CD8-positive, alpha-beta T cell (primary cell): ENCODE measurements at places on chromosomes 4 and X. TPM values are rescaled to one million over a fixed set of nuclear protein-coding genes. Genes with fewer than 3 reads are reported as not detected.

Gene MAMLD1
- 1.2 TPM for total RNA-seq

Gene PCGF3
- 39.1 TPM for total RNA-seq

Gene SSX4
- not detected for total RNA-seq

Gene MGAT4D
- total RNA-seq, result not detected

Gene TENM3
- total RNA-seq, result not detected

- no peak for DNase-seq
Measured at GRCh38 chr4:8537041-8537461, 43.1 kb upstream of the GPR78 start.

DNA sequence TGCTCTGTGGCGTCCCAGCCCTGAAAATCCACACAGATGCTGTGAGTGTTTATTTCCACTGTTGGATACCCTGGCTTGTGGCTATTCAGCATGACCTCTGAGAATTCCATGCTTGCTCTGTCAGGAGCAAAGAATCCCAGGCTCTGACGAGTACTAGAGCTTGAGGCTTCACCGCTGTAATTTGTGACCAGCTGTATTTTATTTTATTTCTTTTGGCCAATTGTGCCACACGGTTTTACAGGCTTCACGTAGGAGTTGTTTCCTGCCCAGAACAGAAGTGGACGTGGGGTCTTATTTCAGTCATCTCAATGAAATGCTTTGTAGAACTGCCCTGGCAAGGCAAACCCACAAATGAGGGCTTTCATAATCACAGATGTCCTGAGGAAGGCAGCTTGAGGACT lies 69.4 kb upstream of the CLDN34 start:
- DNase-seq, result no peak

DNA sequence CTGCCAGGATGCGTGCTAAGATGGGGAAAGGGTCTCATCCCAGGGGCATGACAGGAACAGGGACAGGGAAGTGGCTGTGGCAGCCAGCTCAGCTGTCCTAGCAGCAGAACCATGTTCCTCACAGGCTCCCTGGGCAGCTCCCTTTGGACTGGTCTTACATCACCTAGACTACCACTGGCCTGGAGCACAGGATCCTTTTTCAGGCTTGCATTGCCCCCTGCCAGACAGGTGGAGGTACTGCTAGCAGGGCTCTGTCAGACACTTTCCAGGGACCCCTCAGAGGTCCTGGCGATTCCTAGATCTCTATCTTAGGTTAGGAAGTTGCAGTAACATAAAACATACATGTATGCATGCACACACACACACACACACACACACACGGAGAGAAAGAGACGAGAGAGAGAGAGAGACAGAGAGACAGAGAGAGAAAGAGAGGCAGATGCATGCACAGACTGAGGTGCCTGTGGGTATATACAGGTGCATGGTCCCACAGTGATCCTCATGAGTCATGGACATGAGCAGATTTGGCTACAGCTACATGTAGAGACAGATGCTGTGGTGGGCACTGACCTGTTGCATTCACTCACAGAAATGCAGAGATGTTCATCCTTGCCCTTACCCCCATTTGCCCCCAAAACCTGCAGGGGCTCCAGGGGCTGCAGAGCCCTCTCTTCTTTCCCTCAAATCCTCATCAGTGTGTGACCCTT lies 63.6 kb downstream of the STARD8 start:
- DNase-seq, result no peak

DNA sequence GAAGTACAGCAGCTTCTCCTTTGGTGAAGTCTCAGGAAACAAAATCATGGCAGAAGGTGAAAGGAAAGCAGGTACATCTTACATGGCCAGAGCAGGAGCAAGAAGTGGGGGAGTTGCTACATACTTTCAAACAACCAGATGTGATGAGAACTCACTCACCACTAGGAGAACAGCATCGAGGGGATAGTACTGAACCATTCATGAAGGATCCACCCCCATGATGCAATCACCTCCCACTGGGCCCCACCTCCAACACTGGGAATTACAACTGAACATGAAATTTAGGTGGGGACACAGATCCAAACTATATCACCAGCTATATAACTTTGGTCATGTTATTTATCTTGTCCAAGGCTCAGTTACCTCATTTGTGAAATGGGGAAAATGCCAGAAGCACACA lies 159.4 kb downstream of the OPHN1 start:
- DNase-seq, result no peak
